ENCODE measurements at places on chromosomes 2 and 18.

DNA sequence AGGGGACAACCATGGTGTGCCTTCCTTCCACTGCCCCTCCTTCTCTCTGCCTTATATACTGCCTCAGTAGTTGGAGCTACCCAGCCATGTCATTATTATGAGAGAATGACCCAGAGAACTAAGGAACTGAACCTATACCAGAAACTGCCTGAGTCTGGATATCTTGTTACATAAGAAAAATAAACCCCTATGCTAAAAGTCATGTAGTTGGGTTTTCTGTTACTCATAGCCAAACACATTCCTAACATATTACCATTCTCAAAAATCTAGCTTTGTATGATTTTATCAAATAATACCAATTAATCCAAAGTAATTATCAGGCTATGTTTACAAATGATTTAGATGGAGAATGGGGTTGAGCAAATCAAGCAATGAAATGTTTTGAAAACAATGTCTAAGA, 15.0 kb upstream of the KLF7 start:
- peak; percentile 17 for DNase-seq

- DNase-seq: no peak
These were observed 52.8 kb upstream of the SLC66A3 start for GRCh38 chr2:11102466-11102865.

DNA sequence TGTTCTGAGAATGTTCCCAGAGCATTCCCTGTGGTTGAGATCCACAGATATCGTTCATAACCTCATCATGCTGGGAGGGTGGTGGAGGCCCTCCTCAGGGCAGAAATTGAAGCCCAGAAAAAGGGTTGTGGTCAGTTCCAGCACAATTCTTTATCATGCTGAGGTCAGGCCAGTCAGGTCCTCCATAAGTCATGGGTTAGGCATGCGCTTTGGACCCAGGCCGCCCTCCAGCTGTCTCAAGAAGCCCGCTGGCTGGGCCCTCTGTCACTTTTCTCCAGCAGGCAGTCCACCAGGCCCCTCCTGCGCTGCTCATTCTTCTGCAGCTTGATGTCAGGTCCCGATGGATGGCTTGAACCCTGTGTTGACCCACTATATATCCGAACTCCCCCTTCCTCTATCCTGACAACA, 151.1 kb upstream of the NT5C1B start:
- DNase-seq: peak; percentile 97

DNA sequence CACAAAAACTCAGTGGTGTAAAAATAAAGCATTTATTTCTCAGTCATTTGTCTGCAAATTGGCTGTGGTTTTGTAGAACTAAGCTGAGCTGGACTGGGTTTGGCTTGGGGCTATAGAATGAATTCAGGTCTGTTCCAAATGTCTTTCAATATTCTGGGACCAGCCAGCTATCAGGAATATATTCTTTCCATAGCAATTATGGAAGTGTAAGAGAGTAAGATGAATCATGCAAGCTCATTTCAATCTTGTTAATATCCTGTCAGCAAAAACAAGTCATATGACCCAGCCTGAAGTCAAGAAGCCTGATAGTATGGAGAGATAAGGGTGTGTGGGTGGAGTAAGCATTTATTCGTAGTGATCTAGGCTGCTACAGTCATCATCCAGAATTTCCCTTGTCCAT, 481.0 kb upstream of the CDH2 start:
- peak; percentile 43 for DNase-seq

DNA sequence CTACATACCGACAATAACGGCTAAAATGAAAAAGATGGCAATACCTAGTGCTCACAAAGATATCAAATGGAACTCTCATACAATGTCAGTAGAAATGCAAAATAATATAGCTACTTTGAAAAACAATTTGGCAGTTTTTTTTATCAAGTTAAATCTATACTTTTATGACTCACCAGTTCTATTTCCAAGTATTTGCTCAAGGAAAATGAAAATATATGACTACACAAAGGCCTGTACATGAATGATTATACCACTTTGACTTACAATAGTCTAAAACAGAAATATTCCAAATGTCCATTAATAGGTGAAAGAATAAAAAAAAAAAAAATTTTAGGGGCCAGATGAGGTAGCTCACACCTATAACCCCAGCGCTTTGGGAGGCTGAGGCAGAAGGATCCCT, 219.8 kb downstream of the ZRANB3 start:
- DNase-seq: no peak

DNA sequence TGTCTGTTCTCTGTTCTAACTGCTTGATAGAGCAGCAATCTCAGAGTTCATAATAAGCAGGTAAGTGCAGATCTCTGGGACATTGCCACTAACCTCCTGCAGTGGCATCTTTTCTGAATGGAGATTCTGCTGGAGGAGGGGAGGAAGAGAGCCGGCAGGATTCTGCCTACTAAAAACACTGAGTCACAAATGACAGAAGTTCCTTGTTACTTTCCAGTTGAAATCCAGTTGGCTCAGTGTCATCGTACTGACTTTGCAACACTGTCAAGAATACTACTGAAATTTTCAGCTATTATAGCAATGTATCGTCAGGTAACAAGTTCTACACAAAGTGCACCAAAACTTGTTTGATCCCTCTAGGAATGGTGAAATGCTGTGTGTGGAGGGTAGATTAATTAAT, 79.6 kb upstream of the ST6GAL2 start:
- DNase-seq: no peak

DNA sequence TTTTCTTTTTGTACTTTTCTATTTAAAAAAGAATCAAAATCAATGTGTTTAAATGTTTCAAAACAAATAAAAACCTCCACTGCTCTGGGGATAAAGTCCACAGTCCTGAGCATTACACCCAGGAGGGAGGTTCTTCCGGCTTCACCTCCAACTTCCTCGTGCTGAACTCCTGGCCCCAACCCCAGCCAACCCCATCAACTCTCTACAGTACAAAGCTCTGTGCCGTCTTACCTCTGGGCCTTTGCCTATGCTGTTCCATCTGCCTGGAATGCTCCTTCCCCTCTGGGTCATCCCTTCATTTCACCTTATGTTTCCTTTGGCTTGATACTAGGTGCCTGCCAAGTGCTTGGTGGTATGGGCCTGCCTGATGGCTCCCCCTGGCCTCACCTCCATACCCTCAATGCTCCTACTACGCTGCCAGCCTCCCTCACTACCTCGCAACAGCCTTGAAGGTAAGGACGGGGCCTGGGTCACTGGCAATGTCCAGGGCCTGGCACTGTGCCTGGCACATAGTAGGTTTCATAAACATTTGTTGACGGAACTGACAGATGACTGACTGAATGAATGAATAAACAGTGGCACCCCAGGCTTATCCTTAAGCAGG, 28.8 kb downstream of the SDC1 start:
- DNase-seq: no peak

- DNase-seq: peak; percentile 98
These were observed 56.2 kb downstream of the ITSN2 start for GRCh38 chr2:24304098-24304497.

GRCh38 chr18:74963820-74964446, 245.0 kb downstream of the PTGR3 start:
- peak; percentile 67 for DNase-seq

GRCh38 chr2:58032764-58033080, 13.9 kb upstream of the VRK2 start:
- no peak for DNase-seq

DNA sequence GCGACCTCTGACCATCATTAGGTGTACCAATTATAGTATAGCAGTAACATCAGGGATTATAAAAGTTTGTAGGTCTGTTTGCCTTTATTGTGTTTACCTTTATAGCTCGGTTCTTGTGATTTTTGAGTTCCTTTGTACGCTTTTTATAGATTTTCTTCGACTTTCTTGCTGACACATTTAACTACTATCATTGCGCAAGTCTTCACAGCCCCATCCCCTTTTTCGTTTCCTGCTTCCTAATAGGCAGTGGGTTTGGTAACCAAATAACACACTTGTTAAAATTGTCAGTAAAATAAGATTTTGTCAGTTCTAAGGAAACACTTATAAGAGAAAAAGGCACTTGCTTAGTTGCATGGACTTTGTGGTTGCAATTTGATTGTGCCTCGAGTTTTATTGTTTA, 541.5 kb downstream of the LRP1B start:
- no peak for DNase-seq

- DNase-seq: no peak
These were observed 20.8 kb downstream of the HPCAL1 start for GRCh38 chr2:10323535-10323934.

DNA sequence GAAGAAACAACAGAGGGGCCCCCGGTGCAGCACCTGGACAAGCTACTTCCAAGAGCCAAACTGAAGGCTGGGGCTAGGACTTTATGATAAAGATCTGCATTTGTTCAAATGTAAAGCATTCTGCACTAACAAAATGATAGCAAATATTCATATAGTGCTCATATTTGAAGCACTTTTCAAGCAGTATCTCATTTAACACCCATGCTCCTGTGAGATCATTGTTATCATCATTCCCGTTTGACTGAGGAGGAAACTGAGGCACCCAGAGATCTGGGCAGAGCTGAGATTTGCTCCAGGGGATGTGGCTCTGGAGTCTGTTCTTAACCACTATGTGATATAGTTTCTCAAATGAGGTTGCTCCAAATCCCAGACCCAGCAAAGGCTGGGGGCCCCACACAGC, 9.8 kb downstream of the KCTD1 start:
- DNase-seq: no peak

- DNase-seq: no peak
These were observed 91.9 kb downstream of the TWIST2 start for GRCh38 chr2:238939521-238940403.

DNA sequence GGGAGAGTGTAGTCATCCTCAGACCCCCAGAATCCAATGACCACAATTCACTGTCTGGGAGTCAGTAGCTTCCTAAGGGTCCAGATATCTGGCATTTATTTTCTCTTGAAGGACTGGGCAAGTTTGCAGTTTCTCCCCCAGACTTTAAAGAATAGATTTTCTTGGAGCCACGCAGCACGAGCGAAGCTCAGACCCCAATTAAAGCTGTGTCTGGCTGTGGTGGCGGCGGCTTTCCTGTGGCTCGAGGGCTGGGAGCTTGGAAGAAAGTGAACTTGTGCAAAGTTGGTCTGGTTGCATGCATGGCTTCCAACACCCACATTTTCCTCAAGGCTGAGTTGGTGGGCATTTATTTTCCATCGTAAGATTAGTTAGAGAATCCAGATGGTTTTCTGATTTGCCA, 105.0 kb downstream of the ACKR3 start:
- DNase-seq: no peak

DNA sequence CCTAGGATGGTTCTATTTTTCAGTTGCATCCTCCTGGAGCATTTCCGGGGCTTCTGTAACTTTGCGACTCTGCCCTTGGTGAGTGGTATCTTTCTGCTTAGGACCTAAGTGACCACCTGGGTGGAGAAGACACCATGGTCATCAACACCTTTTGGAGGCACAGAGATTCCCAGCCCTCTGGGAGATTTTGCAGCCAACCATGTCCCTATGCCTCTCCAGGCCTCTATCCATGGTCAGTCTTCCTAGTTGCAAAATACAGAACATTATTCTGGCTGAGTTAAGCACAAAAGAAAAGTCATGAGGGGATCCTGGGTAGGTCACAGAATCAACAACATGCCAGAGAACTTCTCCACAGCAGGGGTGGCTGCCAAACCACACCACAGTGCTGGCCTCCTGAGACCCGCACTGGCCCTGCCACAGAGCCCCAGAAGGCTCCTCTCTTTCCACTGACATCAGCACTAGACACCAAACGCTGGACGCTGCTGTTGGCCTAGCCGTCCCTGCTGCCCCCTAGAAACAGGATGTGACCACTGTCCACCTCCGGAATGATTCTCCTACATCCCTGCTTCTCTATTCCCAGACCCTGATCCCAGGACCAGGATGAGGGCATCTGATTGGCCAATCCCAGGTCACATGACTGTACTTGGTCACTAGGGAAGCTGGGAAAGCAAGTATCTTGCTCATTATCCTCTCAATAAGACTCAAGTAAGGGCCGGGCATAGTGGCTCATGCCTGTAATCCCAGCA, 47.7 kb downstream of the SMAD7 start:
- DNase-seq: peak; percentile 88

DNA sequence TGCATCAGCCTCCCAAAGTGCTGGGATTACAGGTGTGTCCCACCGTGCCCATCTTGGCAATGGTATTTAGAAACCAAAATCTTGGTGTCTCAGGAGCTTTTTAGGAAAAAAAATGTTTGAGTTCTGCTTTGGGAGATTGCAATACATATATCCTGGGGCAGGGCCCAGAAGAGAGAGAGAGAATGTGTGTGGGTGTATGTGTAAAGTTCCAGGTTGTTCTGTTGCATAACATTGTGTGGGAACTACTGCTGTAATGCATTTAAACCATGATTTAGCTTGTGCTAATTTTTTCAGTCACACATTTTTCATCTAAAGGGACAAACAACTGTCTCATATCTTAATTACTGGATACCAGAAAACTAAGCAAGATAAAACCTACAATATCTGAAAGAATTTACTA, 70.8 kb upstream of the NABP1 start:
- peak; percentile 31 for DNase-seq

GRCh38 chr2:11038641-11039040, 116.6 kb upstream of the SLC66A3 start:
- DNase-seq: no peak

GRCh38 chr2:191087311-191087710, 63.5 kb downstream of the STAT4 start:
- no peak for DNase-seq
